Stimulated activated CD8-positive, alpha-beta memory T cell treated with anti-CD3 and anti-CD28 coated beads, Interleukin-7, amount 100 ng/mL, for 4 hours (primary cell): ENCODE measurements at places on chromosomes 7 and 10.

DNA sequence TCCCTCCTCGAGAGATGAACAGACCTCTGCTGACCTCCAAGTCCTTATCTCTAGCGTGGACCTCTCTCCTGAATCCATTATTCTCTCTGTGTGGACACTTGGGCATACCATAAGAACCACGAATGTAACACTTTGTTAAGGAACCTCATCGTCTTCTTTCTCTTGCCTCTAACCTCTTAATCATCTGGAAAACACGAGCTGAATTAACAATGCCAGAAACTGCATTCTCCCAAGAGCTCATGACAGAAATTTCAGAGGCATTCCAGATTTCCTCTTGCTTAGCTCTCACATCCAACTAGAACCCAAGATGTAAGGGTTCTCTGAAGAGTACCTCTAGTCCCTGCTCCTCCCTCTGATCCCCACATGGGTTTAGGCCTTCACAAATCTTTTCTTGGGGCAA, 101.5 kb downstream of the TRIL start:
- no peak for DNase-seq

- peak; percentile 63 for DNase-seq
These were observed 514.8 kb downstream of the DNAJB6 start for GRCh38 chr7:157851501-157852067.

DNA sequence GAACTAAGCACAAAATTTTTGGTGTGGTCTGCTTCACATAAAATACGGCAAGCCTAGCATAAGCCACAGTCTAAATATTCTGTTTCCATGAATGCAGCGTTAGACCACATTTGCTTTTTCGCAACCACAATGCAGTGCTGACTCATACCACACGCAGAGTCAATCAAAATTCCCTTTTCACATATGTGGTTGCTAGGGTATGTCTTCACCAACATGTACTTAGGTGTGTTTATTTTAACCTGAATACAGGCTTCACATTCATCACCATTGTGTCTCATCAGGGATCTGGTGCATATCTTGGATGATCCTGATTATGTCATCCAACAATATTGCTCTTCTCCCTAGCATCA, 90.8 kb downstream of the CHN2 start:
- DNase-seq, result peak; percentile 27

DNA sequence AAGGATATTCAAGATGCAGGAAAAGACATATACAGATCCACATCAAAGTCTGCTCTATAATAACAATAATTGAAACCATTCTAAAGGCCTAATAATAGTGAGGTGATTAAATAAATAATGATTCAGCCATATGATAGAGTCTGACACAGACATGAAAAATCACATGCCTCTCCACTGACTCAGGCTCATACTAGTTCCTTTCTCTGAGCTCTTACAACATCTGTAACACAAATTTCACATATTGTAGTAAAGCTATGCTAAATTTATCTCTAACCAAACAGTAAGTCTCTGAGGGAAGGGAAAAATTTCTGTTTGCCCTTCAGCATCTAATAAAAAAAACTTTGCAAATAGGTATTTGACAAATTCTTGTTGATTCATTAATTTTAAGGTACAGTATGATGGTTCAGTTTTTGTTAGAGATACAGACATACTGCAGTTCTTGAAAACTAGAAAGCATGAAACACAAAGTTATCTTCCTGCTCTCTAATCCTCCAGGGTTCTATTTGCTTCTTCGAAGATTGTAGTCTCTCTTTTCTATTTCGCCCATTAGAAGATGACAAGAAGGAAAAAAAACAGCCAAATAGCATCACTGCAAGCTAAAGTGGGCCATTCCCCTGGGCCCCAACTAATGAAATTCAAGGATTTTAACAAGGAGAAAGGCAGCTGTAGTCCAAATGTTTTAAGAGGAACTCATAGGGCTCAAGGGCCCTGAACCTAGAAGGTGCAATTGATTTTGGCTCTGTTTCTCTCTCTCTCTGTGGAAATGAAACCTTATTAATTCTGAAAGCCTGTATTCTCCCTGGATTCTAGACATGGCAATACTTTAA, 53.9 kb downstream of the CUBN start:
- DNase-seq, result no peak

GRCh38 chr7:158672975-158673374, 31.6 kb downstream of the NCAPG2 start:
- no peak for DNase-seq

GRCh38 chr10:23055424-23056185, 39.8 kb upstream of the MSRB2 start:
- no peak for DNase-seq

DNA sequence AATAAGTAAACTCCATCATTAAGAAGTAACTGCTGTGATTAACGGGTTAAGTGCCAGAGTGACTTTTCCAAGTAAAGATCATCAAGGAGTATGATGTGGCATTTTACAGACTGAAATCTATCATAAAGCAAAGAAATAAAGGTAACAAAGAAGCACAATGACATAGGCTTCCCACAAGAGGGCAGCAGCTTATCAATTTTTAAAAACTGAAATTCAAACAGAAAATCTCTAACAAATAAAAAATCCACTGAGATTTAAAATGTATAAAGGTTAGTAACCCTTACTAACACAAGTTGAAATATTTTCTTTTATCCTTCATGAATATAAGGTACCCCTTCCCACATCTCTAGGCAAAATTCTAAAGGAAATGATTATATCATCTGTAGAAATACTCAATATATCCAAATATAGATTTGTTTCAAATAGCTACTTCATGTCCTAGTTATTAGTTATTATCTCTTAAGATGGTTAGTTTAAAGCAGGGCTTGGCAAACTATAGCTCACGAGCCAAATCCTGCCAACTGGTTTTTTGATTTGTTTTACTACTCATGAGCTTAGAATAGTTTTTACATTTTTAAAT, 29.2 kb downstream of the FAM3C start:
- DNase-seq, result no peak

GRCh38 chr7:158740013-158740656, 35.5 kb upstream of the NCAPG2 start:
- no peak for DNase-seq

DNA sequence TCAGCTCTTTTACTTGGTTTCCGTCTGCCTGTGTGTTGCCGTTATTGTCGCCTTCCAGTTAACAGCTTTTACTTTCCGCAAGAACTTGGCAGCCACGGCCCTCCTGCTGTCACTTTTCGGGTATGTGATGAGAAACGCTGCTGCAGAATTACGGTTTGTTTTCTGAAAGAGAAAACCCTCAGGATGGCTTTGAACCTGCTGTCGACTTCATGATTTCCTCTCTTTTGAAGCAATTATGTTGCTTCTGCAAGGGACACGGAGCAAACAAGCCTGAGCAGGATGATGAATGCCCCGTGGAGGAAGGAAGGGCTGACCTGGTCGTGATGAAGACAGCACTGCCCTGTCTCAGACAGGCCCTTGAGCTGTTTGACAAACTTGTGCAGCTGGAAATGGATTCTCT, 339.8 kb downstream of the ABCA13 start:
- DNase-seq, result no peak

DNA sequence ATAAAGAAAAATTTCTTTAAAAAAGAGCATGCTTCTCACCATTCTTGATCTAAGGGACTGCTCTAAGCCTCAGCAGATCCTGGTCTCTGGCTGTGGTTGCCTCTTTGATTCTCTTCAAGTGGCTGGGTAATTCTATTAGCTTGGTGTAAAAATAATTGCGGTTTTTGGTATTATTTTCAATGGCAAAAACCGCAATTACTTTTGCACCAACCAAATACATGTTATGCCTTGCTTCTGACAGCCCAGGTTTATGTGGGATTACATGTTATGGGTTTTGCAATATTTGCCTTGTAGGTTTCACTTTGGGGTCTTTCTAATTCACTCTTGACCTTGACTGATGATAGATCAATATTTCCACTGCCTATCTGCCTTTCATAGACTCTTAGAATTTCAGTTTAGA, 20.0 kb upstream of the CREB5 start:
- DNase-seq, result no peak

GRCh38 chr7:119270045-119270464, 1002.9 kb upstream of the KCND2 start:
- DNase-seq, result no peak

DNA sequence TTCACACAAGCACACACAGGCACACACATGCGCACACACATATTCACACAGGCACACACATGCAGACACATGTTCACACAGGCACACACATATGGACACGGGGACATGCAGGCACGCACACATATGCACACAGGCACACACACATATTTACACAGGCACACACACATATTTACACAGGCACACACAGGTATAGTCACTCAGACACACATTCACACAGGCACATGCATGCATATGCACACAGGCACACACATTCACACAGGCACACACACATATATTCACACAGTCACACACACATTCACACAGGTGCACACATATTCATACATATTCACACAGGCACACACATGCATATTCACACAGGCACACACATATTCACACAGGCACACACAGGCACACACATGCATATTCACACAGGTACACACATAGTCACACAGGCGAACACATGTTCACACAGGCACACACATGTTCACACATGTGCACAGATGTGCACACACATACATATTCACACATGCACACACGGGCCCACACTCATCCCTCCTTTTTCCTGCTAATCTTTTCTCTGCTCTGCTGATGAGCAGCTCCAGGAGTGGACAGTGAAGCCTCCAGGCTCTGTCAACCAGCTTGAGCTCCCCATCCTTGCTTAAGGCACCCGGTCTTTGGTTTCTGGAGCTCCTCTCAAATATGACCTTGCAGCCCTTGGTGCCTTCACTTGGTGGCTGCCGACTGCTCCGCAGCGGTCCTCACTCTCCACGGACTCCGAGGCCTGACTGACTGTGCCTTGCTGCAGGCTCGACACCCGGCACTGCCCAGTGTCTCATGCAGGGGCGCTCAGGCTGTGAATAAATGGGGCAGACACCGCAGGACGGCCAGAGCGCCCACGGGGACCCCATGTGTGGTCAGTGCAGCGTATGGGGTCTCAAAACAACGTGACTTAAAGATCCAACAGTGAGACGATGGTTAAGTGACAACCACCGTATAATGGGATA, 581.2 kb upstream of the MGMT start:
- DNase-seq, result no peak

GRCh38 chr7:99373091-99374066, 1.2 kb upstream of the ARPC1B start:
- DNase-seq, result no peak

- DNase-seq, result no peak
These were observed 16.7 kb upstream of the CLIP2 start for GRCh38 chr7:74272305-74273038.

DNA sequence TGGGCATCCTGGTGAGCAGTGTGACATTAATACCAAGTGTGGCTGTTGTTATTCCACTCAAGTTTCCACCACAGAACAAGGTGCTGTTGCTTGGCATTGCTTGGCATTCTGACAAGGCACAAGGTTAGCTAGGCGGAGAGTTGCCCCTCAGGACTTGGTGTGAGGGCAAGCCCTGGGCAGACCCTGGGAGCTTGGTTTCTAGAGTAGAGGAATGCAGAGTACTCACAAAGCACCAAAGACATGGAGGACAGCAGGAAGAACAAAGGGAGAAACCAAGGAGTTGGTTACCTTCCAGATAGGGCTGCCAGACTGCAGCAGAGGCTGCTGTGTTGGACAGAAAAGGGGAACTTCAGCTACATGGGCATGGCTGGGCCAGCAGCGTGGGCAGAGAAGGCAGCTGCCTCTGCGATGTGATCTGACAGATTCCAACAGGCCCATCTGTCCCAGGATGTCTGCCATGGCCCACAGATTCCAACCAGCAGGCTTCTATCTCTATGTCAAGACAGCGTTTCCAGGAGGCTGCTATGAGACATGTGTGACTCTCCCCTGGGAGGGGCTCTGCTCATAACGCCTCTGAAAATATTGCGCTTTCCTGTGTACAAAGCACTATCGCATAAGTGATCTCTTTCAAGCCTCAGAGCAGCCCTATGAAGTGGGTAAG, 1.8 kb downstream of the GOLGA7B start:
- DNase-seq, result no peak

DNA sequence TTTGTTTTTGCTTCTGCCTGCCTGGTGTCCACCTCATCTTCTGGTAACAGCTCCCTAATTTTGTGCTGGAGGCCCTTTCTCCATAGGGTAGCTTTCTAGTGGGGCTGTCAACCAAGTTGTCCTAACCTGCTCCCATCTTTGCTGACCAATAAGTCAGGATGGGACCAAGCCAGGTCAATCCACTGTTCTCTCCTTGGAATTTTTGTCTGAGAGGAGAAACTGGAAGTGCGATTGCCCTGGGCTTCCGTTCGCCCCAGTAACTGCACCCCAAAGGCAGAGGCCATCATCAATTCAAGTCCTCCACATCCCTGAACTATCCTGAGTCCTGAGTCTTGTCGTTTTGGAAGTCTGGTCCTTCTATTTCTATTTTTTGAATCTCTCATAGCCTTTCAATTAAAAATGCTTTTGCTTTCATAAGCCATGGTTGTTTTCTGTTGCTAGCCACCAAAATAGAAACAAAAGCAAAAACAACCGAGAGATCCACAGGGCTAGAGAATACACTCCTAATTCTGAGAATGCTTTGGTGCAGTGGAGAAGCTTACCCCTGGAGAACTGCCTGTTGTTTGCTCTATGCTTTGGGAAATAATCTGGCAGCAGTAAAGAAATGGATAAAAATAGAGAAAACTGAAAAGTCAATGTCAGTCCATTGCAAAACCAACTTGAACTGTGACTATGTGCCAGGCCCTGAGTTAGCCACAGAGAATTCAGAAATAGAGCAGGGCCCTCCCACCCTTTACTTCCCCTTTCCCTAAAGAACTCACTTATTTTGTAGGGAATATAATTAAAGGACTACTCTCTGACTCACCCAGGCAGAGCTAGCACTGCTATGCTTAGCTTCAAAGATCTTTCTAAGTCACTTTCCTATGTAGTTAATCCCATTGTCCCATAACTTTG, 368.1 kb downstream of the CXCL12 start:
- DNase-seq, result no peak

DNA sequence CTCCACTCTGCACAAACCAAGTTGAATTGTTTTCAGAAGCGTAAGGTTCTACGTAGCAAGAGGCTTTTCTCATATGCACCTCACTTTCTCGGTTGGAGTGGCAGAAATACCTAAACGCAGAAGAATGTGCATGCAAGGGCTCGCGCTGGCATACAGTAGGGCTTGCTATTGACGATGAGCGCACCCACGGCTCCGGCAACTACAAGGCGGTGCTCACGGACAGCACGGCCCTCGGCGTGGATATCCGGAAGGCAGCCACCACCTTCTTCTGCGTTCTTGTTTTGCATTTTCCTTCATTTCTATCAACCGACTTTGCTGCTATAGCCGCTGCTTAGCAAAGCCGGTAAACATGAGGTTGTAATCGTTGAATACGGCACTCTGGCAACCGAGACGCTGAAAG, 51.1 kb upstream of the UBE3C start:
- no peak for DNase-seq

GRCh38 chr7:1758859-1759521, 88.9 kb downstream of the ELFN1 start:
- DNase-seq, result no peak

GRCh38 chr10:327889-328852, 192.9 kb downstream of the ZMYND11 start:
- no peak for DNase-seq

DNA sequence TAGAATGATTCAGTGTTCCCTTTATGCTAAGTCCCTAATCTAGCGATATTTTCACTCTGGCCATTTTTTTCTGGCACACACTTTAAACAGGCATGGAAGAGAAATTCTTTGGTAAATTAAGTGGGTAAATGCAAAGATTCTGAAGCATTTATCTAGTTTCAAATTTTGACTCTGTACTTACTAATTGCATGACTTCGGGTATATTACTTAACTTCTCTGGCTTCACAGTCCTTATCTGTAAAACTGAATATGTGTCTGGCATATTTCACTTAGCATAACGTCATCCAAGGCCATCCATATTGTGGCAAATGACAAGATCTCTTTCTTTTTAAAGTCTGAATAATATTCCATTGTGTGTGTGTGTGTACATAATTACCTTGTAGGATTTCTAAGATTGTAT, 114.5 kb downstream of the MBL2 start:
- no peak for DNase-seq
